ENCODE measurements at places on chromosomes 1 and 21.

GRCh38 chr1:147598621-147599361 is 57.5 kb downstream of the BCL9 start:
- peak; percentile 62 for DNase-seq

GRCh38 chr1:43349594-43350306 is 9.0 kb upstream of the CDC20 start:
- DNase-seq, result peak; percentile 44

GRCh38 chr1:12057940-12058687 is 5.0 kb upstream of the TNFRSF8 start:
- DNase-seq, result no peak

DNA sequence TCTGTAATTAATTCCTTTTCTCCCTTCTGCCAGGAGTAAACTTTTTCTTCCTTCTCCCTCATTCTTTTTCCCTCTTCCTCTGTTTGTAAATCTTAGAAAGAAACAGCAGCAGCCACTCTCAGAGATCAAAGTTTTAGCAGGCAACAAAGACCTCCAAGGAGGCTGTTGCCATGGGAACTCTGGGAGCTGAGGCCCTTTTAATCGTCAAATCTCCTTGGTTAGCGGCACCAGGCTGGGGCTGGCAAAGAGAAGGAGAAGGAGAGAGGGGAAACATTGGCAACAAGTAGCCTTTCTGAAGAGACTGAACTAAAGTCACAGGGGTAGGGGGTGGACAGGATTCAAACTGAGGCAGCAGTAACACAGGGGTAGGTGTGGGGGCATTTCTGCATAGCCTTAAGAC is 25.2 kb downstream of the ILDR2 start:
- DNase-seq, result no peak

DNA sequence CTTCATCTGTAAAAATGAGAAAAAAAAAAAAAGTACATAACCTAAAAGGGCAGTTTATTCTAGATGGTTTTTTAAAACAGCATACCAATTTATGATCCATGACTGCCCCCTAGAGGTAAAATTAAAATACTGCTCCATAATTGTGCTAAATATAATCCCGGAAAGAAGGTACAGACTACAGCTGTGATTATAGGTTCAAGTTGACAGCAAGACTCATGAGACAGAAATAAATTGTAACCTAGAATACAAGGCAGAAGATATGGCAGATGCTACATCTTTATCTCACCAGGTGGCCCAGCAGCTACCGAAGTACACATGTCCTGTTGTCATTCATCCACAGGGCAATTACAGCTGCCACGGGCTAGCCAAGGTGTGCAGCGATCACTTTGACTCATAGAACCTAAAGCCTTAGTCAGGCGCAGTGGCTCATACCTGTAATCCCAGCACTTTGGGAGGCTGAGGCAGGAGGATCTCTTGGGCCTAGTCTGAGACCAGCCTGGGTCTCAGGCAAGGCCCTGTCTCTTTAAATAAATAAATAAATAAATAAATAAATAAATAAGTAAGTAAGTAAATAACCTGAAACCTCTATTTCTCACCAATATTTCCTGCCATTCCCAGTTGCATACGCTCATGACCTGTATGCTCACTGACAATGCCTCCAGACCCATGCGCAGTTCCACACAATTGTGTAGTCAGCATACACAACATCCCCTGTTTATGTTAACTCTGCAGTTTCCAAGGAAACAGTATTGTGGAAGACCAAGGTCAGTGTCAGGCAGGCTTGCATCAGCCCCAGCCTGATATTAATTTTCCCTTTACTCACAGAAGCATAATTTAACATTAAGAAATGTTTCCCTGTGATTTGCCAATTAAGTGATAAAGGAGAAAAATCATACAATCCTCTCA is 18.3 kb upstream of the PPIE start:
- peak; percentile 74 for DNase-seq

- no peak for DNase-seq
Observed at GRCh38 chr1:14415396-14415795, 183.1 kb upstream of the KAZN start.
